ENCODE measurements at places on chromosomes 7 and 10. TPM values are rescaled to one million over a fixed set of nuclear protein-coding genes. Genes with fewer than 3 reads are reported as not detected.

NDUFB2 gene
- 349 TPM for total RNA-seq

ASB10 gene
- total RNA-seq, result not detected

PDE6C gene
- total RNA-seq, result not detected

OR2A1 gene
- total RNA-seq, result not detected

FOXP2 gene
- 22.1 TPM for total RNA-seq

IL2RA gene
- 3.0 TPM for total RNA-seq

CTNNA3 gene
- 1.9 TPM for total RNA-seq

ELMO1 gene
- total RNA-seq, result 36.6 TPM

WNT8B gene
- not detected for total RNA-seq

CLRN3 gene
- total RNA-seq, result not detected

Data from esophagus squamous epithelium (tissue), 5 donors.